Fibroblast of mammary gland (primary cell): ENCODE measurements at places on chromosomes 12 and 14.

GRCh38 chr14:60963761-60964160 lies 17.1 kb downstream of the TRMT5 start:
- no peak for DNase-seq

DNA sequence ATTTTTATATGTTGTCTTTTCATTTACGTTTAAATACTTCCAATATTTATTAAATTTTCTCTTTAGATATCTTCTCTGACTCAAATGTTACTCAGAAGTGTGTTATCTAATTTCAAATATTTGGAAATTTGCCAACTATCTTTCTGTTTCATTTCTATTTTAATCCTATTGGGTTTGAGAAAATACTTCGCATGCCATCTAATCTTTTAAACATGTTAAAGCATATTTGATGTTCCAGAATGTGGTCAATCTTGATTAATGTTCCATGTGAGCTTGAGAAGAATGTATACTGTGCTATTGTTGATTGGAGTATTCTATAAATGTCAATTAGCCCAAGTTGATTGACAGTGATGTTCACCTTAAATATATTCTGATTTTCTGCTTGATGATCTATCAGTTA lies 11.9 kb upstream of the DCN start:
- no peak for DNase-seq

- no peak for DNase-seq
Observed at GRCh38 chr12:7693793-7694192, 1.8 kb downstream of the GDF3 start.

DNA sequence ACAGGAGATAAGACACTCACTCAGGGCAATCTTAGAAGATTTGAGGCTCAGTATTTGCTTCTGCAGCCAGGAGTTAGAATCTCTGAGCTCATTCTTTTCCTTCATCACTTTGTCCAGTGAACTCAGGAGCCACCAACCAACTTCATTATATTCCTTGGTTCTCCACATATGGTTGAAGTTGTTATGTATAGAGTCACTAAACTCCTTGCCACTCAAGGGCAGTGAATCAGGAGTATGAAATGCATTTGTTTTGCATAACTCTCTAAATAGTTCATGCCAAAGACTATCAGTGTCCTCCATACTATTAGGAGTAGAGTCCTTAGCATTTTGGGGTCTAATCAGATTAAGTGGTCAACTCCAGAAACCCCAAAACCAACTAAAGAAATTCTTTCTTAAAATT lies 150.6 kb downstream of the CCDC59 start:
- DNase-seq, result no peak

DNA sequence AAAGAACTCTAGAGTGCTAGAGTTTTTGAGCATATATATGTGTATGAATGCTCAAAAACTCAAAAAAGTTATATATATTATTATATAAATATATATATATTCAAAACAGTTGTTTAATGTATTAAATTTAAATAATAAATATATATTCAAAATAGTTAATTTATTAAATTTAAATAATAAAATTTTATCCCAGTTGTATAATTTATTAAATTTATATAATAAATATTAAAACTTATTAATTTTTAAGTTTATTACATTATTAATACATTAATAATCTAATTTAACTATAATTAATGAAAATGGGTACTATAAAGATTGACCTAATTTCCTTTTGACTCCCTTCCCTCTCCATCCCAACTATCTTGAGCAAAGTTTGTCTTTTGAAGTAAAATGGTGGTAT lies 97.8 kb downstream of the RERG start:
- no peak for DNase-seq

DNA sequence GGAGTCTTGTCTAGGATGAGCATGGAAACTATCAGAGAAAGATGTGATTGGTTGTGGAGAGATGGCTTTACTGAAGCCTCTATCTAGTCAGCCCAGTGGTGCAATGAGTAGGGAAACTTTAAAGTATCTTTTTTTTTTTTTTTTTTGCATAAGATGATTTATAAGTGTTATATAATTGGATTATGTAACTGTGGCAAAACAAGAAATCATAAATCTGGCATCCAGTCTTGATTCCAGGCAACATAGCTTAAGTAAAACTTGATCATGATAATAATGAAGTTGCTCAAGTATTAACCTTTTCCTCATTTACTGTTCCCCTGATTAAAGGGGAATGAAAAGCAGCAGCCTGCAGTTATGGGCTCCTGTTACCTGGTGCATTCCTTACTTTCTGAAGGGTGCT lies 538.0 kb upstream of the ATP2B1 start:
- DNase-seq, result no peak

- no peak for DNase-seq
Observed at GRCh38 chr14:76464856-76465255, 88.9 kb downstream of the ESRRB start.

DNA sequence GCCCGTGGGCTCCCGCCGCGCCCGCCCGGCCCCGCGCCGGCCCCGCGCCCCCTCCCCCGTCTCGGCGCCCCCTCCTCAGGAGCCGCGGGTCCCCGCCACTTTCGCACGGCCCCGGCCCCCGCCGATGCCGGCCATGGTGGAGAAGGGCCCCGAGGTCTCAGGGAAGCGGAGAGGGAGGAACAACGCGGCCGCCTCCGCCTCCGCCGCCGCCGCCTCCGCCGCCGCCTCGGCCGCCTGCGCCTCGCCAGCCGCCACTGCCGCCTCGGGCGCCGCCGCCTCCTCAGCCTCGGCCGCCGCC lies 263 bp downstream of the RCOR1 start:
- no peak for DNase-seq

- peak; percentile 70 for DNase-seq
Observed at GRCh38 chr14:57732463-57733285, 133.2 kb downstream of the SLC35F4 start.

- DNase-seq, result peak; percentile 12
Observed at GRCh38 chr14:85037411-85037810, 492.5 kb upstream of the FLRT2 start.

- no peak for DNase-seq
Observed at GRCh38 chr12:92803903-92804302, 101.1 kb downstream of the PLEKHG7 start.

DNA sequence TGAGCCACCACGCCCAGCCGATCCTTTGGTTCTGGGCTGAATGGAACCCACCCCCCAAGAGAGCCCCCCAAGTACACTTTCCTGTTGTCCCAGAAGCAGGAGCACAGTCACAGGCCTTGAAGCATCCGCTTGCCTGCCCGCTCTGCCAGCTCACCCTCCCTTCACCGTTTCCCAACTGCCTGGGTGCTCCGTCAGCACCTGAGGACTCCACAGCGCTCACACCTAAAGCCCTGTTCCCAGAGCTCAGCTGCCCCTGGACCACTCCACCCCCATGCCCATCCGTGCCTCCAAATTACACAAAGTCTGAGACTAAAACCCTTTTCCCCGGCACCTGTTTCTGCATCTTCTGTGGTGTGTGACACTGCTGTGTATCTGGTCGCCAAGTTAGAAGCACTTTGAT lies 44.3 kb upstream of the TRAF3 start:
- no peak for DNase-seq

- peak; percentile 2 for DNase-seq
Observed at GRCh38 chr12:13602172-13602571, 379.2 kb downstream of the GRIN2B start.

DNA sequence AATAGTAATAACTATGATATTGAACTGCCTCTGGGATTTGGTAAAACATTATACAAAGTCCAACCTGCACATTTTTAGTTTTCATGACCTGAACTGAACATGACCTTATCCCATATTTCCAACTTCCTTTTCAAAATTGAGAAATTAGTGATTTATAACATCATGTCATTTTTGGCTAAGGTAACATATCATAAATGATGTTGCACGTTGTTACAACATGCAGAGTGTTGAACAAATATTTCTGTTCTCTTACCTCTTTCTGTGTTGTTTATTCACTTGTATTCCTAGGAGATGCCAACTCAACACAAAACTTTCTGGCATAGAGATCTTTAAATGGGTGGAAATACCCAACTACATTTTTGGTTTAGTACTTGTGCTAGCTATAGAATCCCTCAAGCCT lies 496.0 kb downstream of the SLC6A15 start:
- no peak for DNase-seq

GRCh38 chr12:104460973-104461698 lies 4.4 kb downstream of the CHST11 start:
- no peak for DNase-seq

- peak; percentile 7 for DNase-seq
Observed at GRCh38 chr14:78164226-78164853, 5.8 kb upstream of the NRXN3 start.

GRCh38 chr12:122099280-122099749 lies 20.8 kb downstream of the MLXIP start:
- DNase-seq, result no peak

GRCh38 chr12:40107098-40107802 lies 1.4 kb upstream of the SLC2A13 start:
- DNase-seq, result peak; percentile 75

DNA sequence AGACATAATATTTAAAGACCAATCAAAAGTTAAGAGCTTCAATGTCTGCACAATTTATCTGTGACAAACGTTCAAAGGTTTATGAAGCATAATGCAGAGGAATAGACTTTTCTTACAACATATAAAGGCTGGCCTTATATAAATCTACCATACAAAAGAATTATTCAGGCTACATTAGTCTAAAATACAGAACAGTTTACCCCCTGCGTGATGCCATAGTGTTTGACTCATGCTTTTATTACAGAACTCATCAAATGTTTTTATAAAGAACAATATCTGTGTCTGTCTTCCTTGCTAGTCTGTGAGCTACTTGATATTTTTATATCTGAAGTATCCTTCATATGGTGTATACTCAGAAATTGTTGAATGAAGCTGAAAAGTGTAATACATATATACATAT lies 1084.5 kb upstream of the FLRT2 start:
- no peak for DNase-seq

DNA sequence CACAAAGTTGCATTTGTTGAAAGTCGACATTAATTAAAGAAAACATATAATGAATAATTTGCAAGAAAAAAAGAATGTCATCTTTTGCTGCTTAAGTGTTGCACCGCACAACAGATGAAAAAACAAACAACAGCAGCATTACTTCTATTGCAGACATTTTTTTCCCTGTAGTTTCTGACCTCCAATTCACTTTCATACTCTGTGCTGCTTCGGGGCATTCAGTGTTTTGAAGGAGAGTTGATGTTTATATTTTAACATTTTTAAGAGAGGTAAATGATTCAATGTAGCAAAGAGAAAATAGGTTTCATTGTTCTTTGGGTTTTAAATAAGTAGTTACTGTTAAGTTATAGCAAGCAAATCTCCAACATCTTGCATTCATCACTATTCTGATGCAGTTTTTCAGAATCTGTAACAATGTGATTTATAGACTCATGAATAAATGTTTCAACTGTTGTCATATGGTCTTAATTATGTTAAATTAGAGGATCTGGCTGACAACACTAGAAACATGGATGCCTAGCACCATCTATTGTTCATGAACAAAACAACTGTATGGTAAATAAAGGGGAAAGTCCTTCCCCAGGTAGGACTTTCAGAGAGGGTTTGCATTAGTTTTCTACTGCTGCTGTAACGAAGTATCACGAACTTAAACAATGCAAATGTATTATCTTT lies 168.1 kb downstream of the BCAT1 start:
- DNase-seq, result peak; percentile 79

DNA sequence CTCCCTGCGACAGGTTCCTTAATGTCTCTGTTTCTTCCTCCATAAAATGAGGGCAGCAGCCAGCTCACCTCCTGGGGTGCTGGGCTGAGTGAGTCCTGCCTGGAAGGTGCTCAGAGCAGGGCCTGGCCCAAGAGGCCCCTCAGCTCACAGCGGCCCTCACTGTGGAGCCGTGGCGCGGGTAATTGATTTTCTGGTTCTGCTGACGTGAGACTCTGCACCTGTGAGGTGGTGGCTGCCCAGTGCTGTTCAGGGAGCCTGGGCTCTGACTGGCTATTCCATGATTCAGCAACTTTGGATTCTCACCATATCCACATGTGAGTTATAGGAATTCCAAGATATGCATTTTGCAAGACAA lies 266.6 kb downstream of the ADGRD1 start:
- DNase-seq, result no peak

DNA sequence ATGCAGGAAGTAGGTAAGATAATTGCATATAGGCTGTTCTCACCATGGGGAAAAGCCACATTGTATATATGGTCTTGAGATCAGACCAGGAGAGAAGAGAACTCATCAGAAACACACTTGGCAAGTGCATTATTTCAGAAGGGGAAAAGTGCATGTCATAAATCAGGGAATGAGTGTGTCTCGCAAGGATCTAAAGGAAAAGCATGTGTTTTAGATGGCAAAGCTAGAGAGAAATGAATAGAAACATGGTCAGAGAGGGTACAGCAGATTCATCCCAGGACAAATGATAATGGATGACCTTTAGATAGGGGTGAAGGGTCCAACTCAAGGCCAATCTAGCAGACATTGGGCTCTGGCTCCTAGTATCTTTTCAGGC lies 230.2 kb upstream of the NAV3 start:
- DNase-seq, result no peak

- DNase-seq, result no peak
Observed at GRCh38 chr12:32260696-32261095, 138.7 kb upstream of the FGD4 start.

- DNase-seq, result no peak
Observed at GRCh38 chr12:20507056-20507455, 138.7 kb downstream of the PDE3A start.

DNA sequence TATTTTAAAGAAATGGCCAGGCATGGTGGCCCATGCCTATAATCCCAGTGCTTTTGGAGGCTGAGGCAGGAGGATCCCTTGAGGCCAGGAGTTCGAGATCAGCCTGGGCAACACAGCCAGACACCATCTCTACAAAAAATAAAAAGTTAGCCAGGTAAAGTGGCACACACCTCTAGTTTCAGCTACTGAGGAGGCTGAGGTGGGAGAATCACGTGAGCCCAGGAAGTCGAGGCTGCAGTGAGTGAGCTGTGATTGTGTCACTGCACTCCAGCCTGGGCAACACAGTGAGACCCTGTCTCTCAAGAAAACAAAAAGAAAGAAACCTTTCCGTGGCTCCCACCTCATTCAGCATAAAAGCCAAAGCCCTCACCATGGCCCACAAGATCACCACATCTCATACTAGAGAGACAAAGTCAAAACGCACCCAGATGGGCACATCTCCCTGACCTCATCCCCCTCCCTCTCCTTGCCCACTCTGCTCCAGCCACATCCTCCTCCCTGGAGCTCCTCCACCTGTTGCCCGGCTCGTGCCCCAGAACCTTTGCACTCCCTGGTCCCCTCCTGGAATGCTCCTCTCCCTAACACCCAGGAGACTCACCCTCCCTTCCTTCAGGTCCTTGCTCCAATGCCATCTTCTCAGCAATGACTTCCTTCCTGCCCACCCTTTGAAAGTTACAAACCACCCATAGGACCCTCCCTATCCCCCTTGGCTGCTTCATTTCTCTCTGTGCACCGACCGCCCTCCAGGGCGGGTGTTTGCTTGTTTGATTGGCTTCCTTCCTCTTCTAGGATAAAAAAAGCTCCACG lies 4.8 kb upstream of the SCARB1 start:
- no peak for DNase-seq
